ENCODE measurements at places on chromosomes 4 and X. TPM values are rescaled to one million over a fixed set of nuclear protein-coding genes. Genes with fewer than 3 reads are reported as not detected.

Gene CPZ
- not detected for total RNA-seq

Gene ANXA5
- 295 TPM for total RNA-seq

Gene ETNPPL
- not detected for total RNA-seq

Gene DMP1
- not detected for total RNA-seq

Gene MAGEA4
- not detected for total RNA-seq

Gene ARMCX2
- 12.0 TPM for total RNA-seq

Gene BMX
- total RNA-seq, result 4.0 TPM

Gene ADAMTS3
- 1.6 TPM for total RNA-seq
